Osteocyte (in vitro differentiated cells): ENCODE measurements at places on chromosomes 16 and 17. TPM values are rescaled to one million over a fixed set of nuclear protein-coding genes. Genes with fewer than 3 reads are reported as not detected.

ABCC11 gene
- total RNA-seq: 0.13 and 0.48 TPM in 2 replicates

NPIPA3 gene
- 1.2 TPM in 1 of 2 replicates, not detected in the other for total RNA-seq

CTRB2 gene
- total RNA-seq: not detected in 2 replicates

GRAP gene
- not detected in 2 replicates for total RNA-seq

MFAP4 gene
- 73.4 and 85.8 TPM in 2 replicates for total RNA-seq

KRT39 gene
- total RNA-seq: not detected in 2 replicates

AHSP gene
- total RNA-seq: not detected in 2 replicates

KRTAP3-1 gene
- not detected in 2 replicates for total RNA-seq

OTOP3 gene
- not detected in 2 replicates for total RNA-seq

INCA1 gene
- 0.89 and 1.8 TPM in 2 replicates for total RNA-seq

ACACA gene
- 63.5 and 63.8 TPM in 2 replicates for total RNA-seq

CIAO2B gene
- 65.6 and 69.9 TPM in 2 replicates for total RNA-seq

SLFN12L gene
- not detected in 2 replicates for total RNA-seq

YBX2 gene
- 0.40 TPM in 1 of 2 replicates, not detected in the other for total RNA-seq

CCL8 gene
- not detected in 2 replicates for total RNA-seq

CLEC3A gene
- total RNA-seq: not detected in 2 replicates

TEKT1 gene
- not detected in 2 replicates for total RNA-seq

ICAM2 gene
- total RNA-seq: not detected in 2 replicates

SCGB1C2 gene
- not detected in 2 replicates for total RNA-seq

MSLN gene
- total RNA-seq: 0.19 and 0.21 TPM in 2 replicates

CHST4 gene
- total RNA-seq: not detected in 2 replicates

PPY gene
- total RNA-seq: not detected in 2 replicates

CD300E gene
- total RNA-seq: not detected in 2 replicates

SHISA6 gene
- total RNA-seq: 0.05 TPM in 1 of 2 replicates, not detected in the other

OR1F1 gene
- total RNA-seq: not detected in 2 replicates

SHBG gene
- 0.97 and 1.4 TPM in 2 replicates for total RNA-seq

HSPB9 gene
- total RNA-seq: not detected in 2 replicates

ZP2 gene
- total RNA-seq: not detected in 2 replicates

CHP2 gene
- total RNA-seq: not detected in 2 replicates

SOX8 gene
- total RNA-seq: 0.27 and 0.31 TPM in 2 replicates

MC1R gene
- 6.5 and 6.9 TPM in 2 replicates for total RNA-seq

ZG16B gene
- not detected in 2 replicates for total RNA-seq
